CD4-positive, alpha-beta T cell treated with Interleukin-1 beta for 1 hour (primary cell): ENCODE measurements at places on chromosomes 7 and 10.

DNA sequence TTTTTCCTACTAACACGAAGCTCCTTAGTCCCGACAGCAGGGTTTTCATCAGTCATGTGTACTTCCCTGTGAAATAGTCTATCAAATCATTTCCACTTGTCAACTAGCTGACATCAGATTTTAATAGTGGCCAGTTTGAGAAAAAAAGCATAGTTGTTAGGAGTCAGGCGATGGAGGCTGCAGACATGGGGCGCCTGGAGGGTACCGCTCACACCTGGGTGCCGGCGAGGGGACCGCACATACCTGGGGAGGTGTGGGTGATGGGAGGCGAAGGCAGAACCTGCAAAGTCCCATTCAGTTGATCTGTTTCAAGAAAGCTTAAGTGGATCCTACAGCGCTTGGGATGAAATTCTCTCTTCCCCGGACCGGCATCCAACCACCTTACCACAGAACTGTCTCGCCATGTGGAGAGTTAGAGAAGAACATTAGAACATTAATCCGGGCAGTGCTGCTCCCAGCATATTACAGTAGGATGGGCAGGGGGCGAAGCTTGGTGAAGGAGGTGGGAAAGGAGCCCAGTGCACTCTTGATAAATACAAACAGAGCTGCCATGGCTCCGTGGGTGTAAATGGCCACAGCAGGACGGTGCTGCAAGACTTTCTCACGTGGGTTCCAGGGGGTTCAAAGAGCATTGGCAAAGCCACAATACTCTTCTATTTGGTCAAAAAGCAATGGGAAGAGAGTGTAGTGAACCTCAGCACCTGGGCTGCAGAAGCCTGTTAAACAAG, 24.2 kb downstream of the ADARB2 start:
- no peak for DNase-seq

DNA sequence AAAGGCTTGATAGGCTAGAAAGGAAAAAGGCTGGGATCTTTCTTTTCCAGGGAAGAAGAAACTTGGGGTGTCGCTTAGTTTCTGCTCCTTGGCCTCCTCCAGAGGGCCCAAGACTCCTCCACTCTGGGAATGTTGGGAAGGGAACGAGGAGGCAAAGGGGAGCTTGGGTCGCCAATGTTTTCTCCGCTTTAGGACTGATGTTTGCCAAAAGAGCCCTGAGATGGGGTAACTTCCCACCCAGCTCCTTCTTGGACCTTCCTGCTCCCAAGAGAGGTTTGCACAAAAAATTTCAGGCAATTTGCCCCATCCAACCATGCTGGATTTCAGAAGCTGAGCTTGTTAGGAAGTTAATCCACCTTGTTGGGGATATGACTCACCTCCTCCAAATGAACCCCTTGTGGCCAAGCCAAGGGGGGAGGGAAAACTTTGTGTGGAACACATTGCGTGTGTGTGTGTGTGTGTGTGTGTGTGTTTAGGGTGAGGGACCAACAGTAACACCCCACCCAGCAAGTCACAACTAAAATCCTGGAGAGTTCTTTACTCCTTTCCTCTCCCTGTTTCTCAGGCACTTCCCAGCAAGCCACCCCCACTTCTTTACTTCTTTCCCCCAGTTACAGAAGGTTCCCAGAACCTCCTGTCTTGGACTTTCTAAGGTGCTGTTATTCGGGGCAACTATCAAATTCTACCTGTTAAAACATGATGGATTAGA, 8.7 kb upstream of the HOXA2 start:
- DNase-seq, result no peak

GRCh38 chr7:152443586-152443985, 7.8 kb upstream of the KMT2C start:
- DNase-seq, result no peak

DNA sequence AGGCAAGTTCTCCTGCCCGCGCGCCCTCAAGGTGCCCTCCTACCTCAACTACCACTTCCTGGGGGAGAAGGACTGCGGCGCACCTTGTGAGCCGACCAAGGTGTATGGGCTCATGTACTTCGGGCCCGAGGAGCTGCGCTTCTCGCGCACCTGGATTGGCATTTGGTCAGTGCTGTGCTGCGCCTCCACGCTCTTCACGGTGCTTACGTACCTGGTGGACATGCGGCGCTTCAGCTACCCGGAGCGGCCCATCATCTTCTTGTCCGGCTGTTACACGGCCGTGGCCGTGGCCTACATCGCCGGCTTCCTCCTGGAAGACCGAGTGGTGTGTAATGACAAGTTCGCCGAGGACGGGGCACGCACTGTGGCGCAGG, 1.4 kb downstream of the FZD1 start:
- DNase-seq, result no peak

DNA sequence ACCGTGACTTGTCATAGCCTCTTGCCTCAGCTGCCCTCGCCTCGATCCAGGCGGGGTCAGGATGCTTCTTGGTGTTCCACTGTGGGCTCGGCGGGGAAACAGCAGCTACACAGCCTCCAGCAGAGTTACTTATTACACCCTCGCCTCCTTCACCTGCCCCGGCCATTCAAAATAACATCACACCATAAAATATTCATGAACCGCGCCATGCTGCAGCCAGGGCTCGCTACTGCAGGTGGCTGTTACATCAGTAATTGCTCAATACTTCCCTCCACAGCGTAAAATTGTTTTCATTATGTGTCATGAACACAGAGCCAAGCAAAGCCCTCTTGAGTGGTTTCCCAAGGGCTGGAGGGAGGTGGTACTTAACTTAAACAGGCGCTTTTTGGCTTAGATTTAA, 241.5 kb upstream of the SP8 start:
- DNase-seq, result no peak

- DNase-seq, result no peak
Observed at GRCh38 chr10:71487726-71488125, 91.0 kb downstream of the CDH23 start.

DNA sequence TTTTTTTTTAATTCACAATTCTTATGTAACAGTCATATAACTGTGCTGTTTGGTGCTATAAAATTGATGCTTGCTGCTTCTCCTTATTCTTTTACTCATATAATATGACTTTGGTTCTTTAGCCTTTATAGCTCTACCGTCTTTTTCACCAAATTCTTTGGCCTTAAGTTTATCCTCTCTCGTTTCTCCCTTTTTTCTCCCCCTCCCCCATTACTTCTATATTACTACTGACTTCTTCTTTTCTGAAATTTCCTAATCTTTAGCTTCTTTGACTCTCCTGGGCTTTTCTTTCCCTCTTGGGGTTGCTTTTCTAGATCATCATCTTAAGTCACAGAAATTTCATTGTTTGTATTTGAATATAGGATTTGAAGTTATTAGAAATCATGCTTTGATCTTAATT, 3.8 kb downstream of the BCCIP start:
- DNase-seq, result no peak

GRCh38 chr10:82661701-82662100, 786.7 kb downstream of the NRG3 start:
- DNase-seq, result no peak

DNA sequence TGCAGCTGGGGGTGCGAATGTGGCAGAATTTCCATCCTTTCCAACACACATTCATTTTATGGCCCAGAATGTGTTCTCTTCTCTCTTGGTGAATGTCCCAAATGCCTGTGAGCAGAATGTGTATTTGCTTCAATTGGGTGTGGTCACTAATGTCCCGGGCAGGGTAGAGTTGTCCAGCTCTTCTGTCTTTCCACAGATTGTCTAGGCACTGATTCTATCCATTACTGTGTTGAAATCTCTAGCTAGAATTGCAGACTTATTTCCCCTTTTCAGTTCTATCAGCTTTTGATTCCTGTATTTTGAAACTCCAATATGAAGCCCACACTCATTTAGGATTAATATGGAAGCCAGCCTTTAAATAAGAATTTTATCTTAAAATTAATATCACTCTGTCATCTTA, 14.0 kb upstream of the AKR1E2 start:
- DNase-seq, result no peak

- DNase-seq, result no peak
Observed at GRCh38 chr7:99531354-99531765, 20.6 kb downstream of the FAM200A start.

DNA sequence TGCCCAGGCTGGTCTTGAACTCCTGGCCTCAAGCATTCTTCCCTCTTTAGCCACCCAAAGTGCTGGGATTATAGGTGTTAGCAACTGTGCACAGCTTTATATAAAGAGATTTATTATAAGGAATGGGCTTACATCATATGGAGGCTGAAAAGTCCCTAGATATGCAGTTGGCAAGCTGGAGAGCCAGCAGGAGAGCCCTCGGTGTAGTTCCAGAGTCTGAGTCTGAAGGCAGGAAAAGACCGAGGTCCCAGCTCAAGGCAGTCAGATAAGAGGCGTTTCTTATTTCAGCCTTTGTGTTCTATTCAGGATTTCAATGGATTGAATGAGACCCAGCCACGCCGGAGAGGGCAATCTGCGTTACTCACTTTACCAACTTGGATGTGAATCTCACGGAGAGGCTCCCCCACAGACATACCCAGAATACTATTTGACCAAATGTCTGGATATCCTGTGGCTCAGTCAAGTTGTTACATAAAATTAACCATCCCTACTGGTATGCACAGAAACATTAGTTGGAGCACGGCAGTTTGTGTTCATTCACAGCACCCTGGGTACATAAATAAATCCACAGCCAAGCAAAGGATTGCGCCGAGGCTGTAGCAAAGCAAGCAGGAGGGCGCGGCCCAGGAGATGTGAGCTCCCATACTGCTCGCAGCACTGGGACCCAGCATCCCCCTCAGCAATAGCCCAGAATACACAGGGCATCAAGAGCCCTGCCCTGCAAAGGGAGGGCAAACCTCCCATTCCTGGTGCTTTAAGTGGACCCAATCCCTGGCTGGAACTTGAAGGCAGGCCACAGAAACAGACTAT, 158.4 kb upstream of the ZNF32 start:
- no peak for DNase-seq

DNA sequence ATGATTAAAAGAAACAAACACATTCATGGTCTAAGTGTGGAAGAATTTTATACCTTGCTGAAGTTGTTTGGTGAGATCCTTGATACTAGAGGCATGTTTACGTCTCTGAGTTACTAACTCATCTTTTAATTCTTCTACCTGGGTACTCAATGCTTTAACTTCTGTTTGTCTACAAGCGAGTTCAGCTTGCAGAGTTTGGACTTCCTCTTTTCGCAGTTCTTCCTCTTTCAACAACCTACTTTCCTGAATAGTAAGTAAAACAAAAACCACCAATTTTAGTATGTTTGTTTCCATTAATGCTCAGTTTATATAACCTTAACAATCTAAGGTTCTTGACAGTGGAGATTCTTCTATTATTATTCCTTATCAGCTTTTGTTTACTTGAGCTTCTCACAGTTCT, 42.9 kb downstream of the CCDC186 start:
- no peak for DNase-seq

DNA sequence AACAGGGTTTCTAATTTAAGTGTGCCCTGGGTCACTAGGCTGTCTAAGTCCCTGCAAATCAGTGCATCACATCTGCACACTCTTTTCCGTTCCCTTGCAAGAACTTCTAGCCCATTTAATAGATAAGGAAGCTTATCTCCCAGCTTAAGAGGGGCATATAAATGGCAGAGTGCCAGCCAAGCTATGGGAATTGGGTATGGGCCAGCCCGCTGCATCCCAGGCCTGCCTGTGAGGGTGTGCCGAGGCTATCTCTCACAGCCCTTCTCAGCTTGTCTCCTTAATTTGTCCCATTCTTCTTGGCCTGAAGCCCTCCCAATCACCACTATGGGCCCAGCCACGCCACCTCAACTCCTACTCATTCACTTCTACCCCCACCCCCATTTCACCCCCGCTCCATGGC, 14.7 kb downstream of the AQP1 start:
- DNase-seq, result no peak

- no peak for DNase-seq
Observed at GRCh38 chr10:85645926-85646711, 720.5 kb downstream of the GRID1 start.

GRCh38 chr10:60375293-60376004, 14.2 kb downstream of the ANK3 start:
- DNase-seq, result no peak
